ENCODE measurements at places on chromosomes 12 and 14.

- no peak for DNase-seq
Observed at GRCh38 chr14:92993302-92993701, 70.4 kb downstream of the CHGA start.

DNA sequence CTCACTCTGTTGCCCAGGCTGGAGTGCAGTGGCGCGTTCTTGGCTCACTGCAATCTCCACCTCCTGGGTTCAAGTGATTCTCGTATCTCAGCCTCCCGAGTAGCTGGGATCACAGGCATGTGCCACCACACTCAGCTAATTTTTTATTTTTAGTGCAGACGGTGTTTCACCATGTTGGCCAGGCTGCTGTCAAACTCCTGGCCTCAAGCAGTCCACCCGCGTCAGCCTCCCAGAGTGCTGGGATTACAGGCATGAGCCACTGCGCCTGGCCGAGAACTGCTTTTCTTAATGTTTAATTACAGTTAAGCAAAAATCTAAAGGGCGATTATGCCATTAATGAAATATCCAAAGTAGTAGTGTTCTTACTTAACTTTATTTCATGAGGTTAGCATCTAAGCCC lies 13.6 kb downstream of the YARS2 start:
- DNase-seq, result no peak

DNA sequence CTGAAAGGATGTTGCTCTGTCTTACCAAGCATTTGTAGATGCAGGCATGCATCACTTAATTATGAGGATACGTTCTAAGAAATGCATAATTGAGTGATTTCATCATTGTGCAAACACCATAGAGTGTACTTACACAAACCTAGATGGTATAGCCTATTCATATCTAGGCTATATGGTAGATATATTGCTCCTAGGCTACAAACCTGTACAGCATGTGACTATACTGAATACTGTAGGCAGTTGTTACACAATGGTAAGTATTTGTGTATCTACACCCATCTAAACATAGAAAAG lies 75.9 kb downstream of the IFT81 start:
- DNase-seq, result no peak

DNA sequence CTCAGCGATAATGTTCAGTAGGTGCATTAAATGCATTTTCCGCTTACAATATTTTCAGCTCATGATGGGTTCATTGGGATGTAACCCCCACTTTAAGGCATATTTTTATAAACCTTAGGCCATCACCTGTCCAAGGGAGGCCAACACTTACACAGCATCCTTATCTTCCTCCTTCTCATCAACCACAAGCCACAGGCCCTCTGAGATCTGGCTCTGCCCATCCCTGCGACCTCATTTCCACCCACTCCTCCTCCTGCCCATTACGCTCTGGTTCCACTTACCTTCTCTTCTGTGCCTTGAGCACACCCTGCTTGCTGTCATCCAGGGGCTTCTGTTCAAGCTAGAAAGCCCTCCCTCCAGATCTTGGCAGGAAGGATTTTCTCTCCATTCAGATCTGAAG lies 93.2 kb downstream of the EGLN3 start:
- no peak for DNase-seq

DNA sequence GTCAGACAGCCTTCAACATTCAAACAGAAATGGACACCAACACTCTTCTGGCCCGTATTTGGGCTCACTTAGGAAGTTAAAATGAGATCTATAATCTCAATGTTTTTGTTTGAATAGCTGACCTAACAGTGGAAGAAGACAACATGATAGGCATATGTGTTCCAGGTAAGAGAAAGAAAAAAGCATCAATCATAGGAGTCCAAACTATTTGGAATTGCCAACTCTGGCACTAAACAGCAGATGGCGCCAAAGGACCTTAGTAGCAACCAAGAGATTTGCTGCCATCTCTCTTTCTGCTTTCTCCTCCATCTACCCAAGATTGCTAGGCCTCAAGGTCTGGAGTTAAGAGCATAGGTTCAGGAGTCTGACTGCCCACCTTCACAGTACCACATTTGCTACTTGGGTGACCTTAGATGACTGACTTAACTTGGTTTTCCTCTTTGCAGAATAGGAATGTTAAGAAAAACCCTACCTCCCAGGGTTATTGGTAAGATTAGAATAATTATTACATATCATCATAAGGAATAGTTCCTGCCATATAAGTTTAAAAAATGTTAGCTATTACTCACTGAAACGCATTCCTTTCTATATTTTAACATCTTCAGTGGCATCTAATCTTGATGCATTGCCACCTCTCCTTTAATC lies 30.2 kb downstream of the PEX5 start:
- peak; percentile 53 for DNase-seq

GRCh38 chr12:104557488-104558195 lies 100.9 kb downstream of the CHST11 start:
- DNase-seq, result no peak

DNA sequence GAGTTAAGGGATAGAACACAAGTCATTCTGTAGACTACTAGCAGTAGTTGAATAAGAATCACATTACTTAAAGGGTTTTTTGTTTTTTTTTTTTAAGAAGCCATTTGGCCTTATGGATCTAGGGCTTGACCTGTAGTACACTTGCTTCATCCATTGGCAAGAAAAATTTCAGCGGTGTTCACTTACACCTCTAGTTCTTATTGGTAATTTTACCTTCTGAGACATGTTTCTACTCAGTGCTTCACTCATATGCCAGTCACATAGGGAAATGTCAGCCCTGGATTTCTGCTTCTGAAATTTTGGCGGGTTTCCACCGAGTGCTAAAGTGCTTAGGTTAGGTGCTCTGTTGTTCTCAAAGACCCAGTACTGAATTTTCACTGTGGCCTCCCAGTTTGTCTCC lies 72.9 kb downstream of the FRMD6 start:
- DNase-seq, result no peak

- DNase-seq, result peak; percentile 50
Observed at GRCh38 chr12:4273652-4274395, at the start of gene CCND2. Gene CCND2 (plus strand): TSS chr12:4273762. CDS start chr12:4274041, 279 bp downstream.

DNA sequence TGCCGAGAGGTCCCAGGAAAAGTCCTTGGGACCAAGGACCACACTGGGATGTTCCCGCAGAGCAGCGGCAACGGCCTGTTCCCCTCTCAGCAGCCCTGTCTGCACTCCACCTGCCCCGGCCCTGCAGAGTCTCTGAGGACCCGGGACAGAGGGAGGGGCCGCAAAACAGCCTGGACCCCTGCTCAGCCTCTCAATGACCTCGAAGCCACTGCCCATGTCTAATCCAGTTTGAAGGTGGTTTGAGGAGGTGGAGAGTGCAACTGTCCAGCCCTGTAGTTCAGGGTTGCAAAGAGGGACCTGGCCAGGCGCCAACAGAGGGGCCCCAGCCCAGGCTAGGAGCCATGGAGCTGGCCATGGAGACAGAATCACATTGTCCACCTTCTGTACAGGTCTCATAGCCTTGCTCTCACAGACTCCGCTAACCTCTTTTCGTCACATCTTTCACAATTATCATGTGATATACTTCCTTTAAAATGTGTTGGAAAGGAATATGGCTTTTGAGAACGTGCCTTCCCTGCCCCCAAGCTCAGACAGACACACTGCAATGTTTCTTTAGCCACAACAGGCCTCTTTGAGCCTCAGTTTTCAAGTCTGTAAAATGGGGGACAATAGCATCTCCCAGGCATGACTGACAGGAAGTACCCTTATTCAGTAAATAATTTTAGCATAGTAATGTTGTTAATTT lies 49.3 kb downstream of the ACTN1 start:
- DNase-seq, result no peak

DNA sequence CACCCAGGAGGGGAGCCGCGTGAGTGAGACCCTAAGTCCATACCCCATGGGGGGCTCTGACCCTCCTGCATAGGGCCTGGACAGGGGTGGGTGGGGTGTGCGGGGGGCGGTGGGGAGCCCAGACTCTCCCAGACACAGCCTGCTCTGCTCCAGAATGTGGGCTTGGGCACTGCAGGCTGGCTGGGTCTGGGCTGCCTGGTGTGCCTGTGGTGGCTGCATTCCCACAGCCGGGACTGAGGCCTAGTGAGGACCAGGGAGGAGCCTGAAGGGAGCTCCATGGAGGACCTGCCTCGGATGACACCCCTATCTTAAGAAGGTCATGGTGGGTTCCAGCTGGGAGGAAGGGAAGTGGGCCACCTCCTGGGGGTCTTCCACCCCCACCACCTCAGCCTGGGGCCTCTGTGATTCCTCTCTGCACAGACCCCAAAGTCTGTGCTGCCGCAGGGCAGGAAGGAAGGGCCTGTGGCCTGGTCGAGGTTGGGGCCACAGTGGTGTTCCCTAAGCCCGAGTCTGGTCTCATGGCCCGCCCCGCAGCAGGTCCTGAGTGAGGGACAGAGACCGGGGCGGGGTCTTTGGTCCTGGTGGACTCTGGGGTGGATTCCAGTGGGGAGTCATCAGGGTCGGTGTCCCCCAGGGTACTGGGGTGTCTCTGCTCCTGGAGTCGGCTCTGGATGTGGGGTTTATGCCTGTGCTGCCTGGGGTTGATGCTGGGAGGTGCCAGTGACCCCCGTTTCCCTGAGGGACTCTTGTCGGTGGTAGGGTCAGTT lies 392.3 kb downstream of the TMEM121 start:
- DNase-seq, result no peak

GRCh38 chr12:111310076-111310870 lies 58.6 kb downstream of the PHETA1 start:
- no peak for DNase-seq

GRCh38 chr12:124554429-124555029 lies 12.9 kb downstream of the NCOR2 start:
- no peak for DNase-seq

DNA sequence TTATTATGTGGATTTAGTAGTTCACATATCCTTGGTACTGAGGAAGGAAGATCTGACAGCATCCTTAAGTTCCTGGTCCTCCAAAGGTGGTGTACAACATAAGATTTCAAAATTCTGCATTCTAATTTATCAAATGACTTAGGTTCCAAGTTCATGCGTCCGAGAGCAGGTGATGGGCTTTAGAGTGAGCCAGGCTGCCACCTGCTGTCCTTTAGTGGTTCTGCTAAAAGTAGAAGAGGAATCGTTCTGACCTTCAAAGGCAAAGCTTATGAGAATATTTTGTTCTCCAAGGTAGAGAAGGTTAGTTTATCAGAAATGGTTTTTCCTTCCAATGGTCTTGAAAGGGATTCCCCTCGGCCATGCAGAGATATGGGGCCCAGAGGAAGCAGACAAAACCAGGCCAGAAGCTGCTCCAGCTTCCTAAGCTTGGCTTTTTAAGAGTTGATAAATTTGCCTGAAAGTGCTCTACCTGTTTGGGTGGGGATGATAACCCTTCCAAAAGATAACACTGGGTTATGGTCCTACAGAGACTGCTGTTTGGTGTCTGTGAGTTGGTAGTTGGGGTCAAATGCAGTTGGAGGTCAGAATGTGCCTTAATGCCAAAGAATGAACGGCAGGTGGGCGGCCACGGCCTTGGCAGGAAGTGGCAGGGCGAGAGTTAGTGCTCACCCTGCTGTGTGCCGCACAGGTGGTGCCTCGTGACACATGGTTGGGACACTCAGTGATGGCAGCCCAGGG lies 29.1 kb upstream of the LRTM2 start:
- peak; percentile 51 for DNase-seq

GRCh38 chr12:79933532-79934264 lies 1.2 kb downstream of the PPP1R12A start:
- DNase-seq, result no peak

Data from activated CD4-positive, alpha-beta T cell treated with anti-CD3 and anti-CD28 coated beads for 1 hour (primary cell).